ENCODE measurements at places on chromosomes 16 and 17.

DNA sequence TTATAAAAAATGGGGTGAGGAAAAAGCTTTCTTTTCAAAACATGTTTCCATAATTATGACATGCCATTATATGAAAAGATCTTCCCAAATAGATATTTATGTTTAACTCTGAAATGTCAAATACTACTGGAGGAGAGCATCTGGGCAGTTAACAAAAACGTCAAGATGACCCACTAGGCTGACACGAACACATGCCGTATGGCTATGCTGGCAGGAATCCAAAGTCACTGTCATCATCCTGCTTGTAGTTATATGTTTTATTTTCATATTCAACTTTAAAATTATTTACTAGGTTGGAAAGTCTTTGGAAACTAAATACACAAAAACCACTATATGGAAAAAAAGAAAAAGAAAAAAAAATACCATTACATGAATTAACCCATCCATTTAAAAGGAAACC is 27.3 kb downstream of the ANKFY1 start:
- DNase-seq, result no peak

DNA sequence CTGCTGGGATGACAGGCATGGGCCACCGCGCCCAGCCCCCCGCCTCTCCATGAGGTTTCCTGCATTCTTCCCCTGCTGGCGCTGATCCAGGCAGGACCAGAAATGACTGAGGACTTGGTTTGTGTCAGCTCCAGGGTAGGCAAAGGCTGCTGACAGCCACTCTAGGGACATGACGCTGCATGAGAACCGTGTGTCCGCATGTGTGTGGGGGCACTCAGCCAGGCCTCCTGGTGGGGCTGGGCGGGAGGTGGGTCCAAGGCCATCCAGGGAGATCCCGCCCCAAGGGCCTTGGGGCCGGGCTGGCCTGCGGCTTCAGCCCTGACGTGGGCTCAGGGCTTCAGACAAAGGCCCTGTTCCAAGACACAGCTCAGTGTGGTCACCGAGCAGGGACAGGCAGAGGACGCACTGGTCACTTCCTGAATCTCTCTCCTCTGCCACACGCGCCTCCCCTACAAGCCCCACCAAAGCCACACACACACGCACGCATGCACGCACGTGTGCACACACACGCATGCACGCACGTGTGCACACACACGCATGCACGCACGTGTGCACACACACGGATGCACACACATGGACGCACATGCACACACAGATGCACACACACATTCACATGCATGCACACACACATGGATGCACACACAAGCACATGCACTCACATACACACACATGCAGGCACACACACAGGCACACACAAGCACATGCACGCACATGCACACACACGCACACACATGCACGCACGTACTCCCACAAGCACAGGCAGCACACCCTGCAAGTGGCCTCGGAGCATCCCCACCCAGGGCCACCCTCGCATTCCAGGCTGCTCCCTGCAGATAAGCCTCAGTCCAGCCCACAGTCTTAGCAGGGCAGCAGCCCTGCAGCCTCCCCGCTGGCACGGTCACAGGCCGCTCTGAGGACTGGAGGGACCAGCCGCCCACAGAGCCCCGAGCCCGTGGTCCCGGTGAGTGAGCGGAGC is 5.3 kb upstream of the TMEM204 start:
- DNase-seq, result no peak

GRCh38 chr17:10793816-10794215 is 10.1 kb downstream of the TMEM238L start:
- DNase-seq, result no peak

GRCh38 chr17:57124053-57124452 is 39.0 kb downstream of the AKAP1 start:
- DNase-seq, result no peak

DNA sequence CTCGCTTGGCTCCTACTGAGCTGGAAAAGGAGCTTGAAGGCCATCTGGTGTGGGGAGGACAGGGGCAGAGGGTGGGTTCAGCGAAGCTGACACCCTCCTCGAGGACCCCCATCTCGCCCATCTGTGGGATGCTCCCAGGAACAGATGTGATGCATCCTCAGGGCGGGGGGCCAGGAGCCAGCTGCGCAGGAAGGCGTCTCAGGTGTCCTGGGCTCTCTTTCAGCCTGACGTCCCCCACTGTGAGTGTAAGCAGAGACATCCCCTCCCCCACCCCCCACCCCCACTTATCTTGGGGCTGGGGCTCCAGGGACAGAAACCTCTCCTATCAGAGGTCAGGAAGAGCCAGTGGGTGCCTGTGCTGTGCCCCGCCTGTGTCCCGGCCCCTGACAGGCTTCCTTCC is 16.2 kb downstream of the KIF19 start:
- no peak for DNase-seq

DNA sequence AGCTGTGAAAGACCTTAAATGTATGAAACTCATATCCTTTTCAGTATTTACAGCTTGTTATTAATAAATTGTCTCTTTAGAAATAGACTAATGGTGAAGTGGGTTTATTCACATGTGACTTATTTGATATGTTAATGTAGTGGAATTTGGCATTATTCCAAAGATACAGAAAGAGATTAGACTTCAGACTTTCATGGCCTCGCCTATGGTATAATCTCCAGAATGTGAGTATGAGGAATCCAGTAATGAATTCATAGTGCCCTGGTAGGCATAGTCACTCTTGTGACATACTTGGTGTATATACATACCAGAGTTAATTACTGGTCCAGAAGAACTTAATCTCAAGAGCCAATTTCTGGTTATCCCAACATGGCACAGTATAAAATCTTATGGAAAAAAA is 72.7 kb downstream of the OMG start:
- peak; percentile 81 for DNase-seq

- no peak for DNase-seq
These were observed 3.5 kb upstream of the UQCC4 start for GRCh38 chr16:1424028-1424427.

DNA sequence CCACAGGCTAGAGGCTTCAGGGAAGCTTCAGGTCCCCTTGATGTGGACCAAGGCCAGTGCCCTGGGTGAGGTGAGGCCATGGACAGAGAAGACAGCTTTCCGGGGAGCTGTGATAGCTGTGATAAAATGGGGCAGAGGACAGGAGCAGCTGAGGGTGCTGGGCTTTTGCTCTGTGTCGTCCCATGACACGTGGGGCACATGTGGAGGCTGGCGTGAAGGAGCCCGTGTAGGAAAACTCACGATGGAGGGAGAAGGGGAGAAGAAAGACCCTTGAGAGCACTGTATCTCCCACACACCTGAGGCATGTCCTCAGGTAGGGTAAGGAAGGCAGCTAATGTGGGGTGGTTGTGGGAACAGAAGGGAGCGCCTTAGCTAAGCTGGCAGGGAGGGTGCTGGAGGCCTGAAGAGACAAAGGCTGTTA is 21.3 kb downstream of the B9D1 start:
- DNase-seq, result no peak

DNA sequence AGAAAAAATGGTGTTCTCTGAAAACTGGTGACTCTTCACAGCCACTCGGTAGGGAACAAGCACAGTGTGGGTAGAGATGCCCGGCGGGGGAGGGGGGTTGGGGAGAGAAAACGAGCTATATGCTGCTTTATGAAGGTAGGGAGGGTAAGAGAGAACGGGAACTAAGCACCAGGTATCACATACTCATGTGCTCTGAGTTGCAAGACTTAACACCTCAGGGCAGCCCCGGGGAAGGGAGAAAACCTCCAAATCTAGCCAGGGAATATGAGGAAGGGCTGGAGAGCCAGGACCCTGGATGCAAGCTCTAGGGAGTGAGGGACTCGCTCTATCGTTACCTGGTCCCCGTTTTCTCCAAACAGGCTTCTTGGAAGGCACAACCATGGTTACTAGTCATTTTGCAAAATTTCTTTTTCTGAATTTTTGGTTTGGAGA is 35.3 kb downstream of the HIC1 start:
- DNase-seq, result no peak

DNA sequence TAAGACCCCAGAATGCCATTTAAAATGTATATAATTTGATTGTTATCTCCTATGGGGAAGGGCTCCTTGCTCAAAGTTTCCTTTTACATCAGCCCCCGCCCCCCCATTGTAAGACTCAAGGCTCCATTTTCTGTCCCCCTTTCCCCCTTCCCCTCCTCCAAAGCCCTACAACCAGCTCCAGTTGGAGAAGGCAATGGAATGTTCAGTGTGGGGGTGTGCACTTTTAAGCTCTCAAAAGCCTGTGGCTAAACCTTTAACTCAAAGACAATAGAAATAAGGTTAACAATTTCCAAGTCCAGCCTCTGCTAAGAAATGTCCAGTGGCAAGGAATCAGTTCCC is 114.7 kb downstream of the NOG start:
- no peak for DNase-seq

DNA sequence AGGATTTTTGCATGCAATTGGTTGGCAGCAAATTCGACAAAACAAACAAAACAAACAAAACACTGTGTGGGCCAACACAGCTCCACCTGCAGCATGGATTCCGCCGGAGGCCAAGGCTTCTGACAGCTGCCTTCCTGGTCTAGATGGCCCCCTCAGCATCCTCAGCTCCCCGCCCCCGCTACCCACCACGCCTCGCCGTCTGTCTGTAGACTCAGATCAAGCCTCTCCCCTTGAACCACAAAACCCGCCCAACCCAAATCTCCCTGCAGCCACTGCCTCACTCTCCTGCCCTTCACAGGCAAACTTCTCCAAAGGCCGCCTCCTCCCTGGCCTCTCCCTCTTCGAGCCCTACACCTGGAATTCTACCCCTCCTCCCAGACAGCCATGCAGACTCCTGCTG is 57.9 kb downstream of the RTN4RL1 start:
- DNase-seq, result no peak

GRCh38 chr17:59366773-59367656 is 35.6 kb downstream of the YPEL2 start:
- no peak for DNase-seq

- peak; percentile 13 for DNase-seq
These were observed 12.8 kb upstream of the NGFR start for GRCh38 chr17:49482144-49482817.

GRCh38 chr16:65770752-65771151 is 595.7 kb upstream of the CDH5 start:
- DNase-seq, result no peak

- no peak for DNase-seq
These were observed 10.4 kb upstream of the CUEDC1 start for GRCh38 chr17:57965521-57966160.

GRCh38 chr17:20935740-20936139 is 107.1 kb downstream of the USP22 start:
- DNase-seq, result no peak

- no peak for DNase-seq
These were observed 76.6 kb downstream of the BMERB1 start for GRCh38 chr16:15510992-15511391.

GRCh38 chr17:76935331-76935730 is 67.1 kb downstream of the MGAT5B start:
- no peak for DNase-seq

- DNase-seq, result no peak
These were observed 2289.3 kb downstream of the TP53TG3F start for GRCh38 chr16:35748621-35749252.

GRCh38 chr17:75825149-75825552 is 19.1 kb downstream of the UNC13D start:
- DNase-seq, result no peak

GRCh38 chr16:23485841-23486240 is 24.5 kb downstream of the GGA2 start:
- no peak for DNase-seq

DNA sequence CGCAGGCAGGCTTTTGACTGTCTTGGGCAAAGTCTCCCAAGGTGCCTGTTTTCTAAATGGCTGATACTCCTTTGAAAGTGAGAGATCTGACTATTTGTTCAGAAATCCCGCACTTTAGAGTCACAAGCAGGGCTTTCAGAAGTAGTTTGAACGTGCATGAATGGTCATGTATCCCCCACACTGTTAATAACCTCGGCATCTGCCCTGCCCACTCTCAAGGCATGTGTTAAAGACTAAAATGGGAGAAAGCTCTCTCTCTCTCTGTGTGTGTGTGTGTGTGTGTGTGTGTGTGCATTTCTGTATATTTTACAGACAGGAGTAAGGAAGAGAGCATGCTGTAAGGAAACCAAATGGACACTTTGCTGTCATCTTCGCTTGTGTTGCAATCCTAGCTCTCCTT is 163.7 kb downstream of the MAF start:
- DNase-seq, result peak; percentile 55

DNA sequence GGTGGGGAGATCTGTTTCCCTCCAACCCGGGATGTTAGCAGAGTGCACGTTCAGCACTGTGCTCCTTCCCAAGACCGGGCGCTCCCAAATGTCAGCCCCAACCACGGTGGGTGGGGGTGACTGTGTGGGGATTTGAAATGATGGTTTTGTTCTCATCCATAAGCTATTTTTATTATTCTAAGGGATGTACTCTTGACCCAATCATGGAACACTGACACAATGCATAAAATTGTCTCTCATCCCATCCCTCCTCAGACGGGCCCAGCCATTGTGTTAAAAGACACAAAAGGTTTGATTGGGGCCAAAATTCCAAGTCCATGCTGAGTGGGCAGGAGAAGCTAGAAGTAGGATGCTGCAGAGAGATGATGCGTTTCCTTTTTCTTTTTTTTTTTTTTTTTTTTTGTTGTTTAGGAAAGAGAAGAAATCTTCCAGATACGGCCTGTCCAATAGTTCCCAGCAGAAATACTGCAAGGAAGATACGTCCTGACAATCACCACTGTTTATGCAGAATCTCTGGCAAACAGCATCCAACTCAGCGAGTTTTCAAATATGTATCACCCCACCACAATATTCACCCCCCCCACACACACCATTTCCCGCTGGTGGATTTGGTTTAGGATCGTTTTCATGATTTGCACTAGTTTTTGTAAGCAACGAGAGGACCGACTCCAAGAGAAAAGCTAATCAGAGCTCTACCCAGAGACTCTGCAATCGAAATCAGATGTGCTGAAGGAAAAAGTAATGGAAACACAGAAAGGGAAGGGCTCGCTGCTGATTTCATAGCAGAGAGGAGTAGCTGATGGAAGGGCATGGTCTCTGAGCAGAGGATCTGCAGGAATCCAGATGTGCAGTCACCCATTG is 163.5 kb upstream of the DYNLRB2 start:
- DNase-seq, result no peak

GRCh38 chr16:57642160-57643135 is 14.0 kb downstream of the ADGRG1 start:
- no peak for DNase-seq

- no peak for DNase-seq
These were observed 13.7 kb downstream of the N4BP1 start for GRCh38 chr16:48596326-48596725.

DNA sequence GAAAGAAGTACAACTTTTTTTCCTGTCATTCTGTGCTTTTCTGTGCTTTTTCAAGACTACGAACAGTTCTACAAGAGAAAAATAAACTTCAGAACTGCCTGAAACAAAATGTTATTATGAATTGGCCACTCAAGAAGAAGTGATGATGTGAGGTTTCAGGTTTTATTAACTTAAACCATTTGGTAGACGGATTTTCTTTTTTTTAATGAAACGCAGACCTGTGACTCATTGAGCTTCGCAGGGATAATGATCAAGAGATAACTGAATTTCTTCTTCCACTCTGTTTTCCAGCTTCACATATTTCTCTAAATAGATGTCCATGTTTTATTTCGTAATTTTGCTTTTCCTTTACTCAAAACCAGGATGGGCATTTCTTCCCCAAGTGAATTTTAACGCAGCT is 32.7 kb downstream of the AIPL1 start:
- DNase-seq, result no peak

All from retinal pigment epithelial cell (primary cell).